ENCODE measurements at places on chromosomes 1 and 21.

- no peak for DNase-seq
Observed at GRCh38 chr21:33578959-33579542, 9.4 kb downstream of the DONSON start.

DNA sequence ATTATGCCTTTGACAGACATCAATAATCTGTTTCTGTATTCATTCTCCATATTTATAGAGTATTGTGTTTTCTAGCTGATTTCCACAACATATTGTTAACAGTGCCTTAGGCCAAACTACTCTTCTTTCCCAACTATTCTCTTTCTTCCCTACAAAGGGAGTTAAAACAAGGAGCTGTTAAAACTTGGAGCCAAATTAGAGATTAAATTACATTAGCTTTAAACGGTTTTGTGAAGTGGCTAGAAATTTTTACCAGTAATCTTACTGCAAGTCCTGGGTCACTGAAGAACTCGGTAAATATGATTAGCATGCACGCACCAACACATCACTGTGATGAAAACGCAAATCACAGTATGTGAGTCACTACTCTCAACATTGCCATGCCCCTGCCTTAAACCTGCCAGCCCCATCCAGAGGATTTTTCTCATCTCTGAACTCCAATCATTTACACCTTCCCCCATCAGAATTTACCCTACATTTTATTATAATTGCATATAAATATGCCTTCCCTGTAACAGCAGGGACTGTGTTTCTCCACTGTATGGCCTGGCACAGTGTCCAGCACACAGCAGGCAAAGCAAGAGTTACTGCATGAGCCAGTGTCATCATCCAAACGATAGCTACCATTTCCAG is 1.5 kb upstream of the PRDX6 start:
- DNase-seq = peak; percentile 75

- no peak for DNase-seq
Observed at GRCh38 chr1:99579691-99580172, 66.2 kb upstream of the PALMD start.

DNA sequence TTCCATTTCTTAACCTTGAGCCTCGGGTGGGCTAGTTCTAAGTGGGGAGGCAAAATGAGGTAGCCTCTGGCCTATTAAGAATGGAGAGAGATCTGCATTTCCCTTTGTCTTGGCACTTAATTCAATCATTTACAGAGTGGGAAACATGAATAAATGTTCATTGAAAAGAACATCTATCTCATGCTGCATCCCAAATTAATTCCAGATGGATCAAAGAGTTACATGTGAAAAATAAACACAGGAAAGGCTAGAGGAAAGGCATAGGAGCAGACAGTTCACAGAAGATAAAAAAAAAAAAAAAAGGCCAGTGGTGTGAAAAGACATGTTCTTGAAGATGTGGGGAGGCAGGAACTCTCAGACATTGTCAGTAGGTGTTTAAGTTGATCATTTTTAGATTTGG is 35.7 kb upstream of the EPS8L3 start:
- peak; percentile 48 for DNase-seq

DNA sequence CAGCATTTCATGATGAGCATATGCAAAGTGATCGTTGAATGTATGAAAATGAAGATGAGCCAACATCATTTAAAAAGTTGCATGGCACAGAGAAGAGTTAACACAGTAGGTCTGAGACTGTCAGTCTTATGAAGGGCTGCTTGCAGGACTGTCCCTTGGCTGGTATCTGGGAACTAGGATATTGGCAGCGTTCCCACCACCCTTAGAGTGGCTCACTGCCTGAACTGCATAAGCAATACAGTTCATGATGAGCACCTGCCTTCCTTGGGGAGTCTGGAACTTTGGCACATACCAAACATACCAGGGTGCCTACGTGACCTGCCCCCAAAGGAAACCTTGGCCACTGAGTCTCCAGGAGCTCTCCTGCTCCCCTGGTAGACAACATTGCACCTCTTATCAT is 161.8 kb downstream of the DSCAM start:
- DNase-seq = no peak

DNA sequence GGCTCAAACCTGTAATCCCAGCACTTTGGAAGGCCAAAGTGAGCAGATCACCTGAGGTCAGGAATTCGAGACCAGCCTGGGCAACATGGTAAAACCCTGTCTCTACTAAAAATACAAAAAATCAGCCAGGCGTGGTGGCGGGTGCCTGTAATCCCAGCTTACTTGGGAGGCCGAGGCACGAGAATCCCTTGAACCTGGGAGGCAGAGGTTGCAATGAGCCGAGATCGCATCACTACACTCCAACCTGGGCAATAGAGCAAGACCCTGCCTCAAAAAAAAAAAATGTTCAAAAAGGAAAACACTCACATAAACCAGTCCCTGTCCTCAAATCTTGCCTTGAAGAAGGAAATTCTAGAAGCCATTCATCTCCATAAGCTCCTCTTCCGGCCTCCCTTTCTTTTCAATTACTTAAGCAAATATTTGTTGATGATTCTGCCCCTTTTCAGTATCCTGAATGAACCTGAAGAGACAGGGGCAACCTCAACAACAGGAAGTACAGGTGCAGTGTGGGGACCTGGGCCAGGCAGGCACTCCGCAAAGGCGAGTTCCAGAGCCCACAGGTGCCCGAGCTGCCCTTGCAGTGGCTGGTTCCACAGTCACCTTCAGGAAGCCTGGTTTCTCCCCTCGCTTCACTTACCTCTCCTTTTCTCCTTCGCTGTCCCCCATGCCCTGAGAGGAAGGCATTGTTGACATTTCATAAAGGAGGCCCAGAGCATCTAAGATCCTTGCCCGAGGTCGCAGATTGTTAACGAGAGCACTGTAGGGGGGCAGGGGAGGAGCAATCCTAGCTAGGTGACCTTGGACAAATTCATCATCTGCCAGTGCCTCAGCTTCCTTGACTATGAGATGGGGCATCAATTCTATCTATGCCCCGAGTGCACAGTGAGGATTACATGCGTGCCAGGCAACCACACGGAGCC is 8.9 kb upstream of the LEFTY1 start:
- DNase-seq = no peak

- DNase-seq = no peak
Observed at GRCh38 chr1:7610106-7610731, 160.9 kb upstream of the VAMP3 start.

GRCh38 chr1:246827396-246827795 is 103.2 kb downstream of the SCCPDH start:
- DNase-seq = no peak

- DNase-seq = no peak
Observed at GRCh38 chr1:93602101-93602500, 79.5 kb downstream of the BCAR3 start.

Data from fibroblast of the aortic adventitia (primary cell).